CD8-positive, alpha-beta memory T cell (primary cell): ENCODE measurements at places on chromosomes 6 and 20. TPM values are rescaled to one million over a fixed set of nuclear protein-coding genes. Genes with fewer than 3 reads are reported as not detected.

DNA sequence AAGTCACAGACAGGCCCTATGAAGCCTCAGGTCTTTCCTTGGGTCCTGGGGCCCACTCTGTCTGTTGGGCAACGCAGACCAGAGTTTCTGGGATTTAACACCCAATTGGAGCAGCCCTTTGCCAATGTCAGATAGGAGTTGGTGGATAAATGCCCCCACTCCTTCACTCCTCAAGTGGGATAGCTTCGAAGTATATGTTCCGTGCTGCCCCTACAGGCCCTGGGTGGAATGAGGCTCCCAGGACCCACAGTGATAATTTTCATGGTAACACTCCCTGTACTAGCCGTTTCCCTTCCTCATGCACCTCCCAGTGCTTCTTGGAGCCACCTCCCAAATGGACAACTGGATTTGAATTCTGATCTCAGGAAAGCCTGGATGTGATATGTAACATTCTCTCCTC is 145.4 kb downstream of the FOXA2 start:
- DNase-seq: no peak

GRCh38 chr6:2854396-2854982 is 12.8 kb upstream of the SERPINB1 start:
- no peak for DNase-seq

DNA sequence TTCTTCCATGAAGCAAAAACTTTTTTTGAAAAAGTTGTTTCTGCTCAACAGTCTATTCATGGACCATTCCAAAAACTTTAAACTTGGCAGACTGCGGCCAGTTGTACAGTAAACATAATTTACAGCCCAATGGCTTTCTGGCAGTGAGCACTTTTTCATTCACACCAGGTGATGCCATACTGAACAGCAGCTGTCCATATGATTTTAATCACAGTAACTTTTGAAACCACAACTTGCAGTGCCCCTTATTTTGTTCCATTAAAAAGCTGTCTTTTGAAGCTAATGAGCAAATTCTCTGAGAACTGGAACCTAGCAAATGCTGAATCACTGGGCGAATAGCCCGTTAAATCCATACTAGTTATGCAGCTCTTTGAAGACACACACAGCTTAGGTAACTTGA is 576.6 kb downstream of the PTPRT start:
- no peak for DNase-seq

- DNase-seq: no peak
Observed at GRCh38 chr6:150185732-150186117, 42.9 kb downstream of the PPP1R14C start.

- no peak for DNase-seq
Observed at GRCh38 chr20:1121429-1121828, 3.0 kb downstream of the PSMF1 start.

DNA sequence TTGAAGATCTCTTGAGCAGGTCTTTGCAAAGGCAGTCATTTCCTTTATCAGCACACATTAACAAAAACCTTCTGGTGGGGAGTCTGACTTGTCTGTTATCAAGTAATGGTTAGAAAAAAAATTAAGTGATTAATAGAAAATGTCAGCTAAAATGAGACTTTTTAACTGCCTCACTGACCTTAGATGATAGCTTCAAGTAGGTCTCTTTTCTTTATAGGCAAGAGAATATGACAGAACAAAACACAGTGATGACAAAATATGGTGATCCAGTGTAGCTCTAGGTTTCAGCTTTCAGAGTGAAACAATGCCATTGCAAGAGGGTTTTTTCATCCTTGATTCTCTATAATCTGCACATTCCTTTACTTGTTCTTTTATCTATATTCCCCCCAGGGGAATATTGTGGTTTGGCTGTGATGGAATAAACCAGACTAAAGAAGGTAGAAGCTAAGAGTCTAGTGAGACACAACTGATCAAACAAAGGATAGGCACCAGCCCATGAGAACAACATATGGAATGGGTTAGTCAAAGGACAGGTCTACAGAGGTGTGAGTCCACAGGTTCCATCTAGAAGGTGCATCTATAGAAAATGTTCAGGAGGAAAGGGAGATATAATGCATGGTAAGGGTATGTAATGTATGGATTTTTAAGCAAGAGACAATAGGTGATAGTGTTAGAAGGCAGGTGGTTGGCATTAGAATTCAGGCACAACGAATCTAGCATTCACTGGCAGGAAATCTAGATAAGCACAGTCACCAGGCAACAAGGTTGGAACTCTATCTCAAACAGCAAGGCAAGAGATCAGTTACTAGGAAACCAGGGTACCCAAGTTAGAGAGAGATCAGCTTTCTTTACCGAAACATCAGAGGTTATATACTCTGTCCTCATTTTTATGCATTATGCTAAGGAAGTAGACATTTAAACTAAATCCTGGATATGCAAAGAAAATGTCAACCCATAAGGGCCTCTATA is 228.9 kb upstream of the SMLR1 start:
- DNase-seq: no peak

DNA sequence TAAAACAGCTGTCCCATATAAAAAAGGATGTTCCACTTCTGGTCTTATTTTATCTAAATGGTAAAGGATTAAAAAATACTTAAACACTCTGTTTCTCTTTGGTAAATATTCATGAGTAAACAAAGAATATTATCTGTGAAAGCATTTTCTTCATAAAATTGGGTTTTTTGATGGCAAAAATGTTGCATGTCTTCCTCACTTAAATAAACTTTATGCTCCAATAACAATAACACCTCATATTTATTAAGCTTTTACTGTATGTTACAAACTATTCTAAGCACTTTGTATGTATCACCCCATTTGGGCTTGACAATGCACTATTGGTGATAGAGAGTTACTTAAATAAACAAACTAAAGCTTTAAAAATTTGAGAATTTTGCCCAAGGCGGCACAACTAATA is 91.9 kb downstream of the PHIP start:
- DNase-seq: no peak

GRCh38 chr20:3557237-3557785 is 86.5 kb downstream of the ATRN start:
- no peak for DNase-seq

GRCh38 chr6:45640081-45640491 is 262.4 kb upstream of the SUPT3H start:
- DNase-seq: no peak

DNA sequence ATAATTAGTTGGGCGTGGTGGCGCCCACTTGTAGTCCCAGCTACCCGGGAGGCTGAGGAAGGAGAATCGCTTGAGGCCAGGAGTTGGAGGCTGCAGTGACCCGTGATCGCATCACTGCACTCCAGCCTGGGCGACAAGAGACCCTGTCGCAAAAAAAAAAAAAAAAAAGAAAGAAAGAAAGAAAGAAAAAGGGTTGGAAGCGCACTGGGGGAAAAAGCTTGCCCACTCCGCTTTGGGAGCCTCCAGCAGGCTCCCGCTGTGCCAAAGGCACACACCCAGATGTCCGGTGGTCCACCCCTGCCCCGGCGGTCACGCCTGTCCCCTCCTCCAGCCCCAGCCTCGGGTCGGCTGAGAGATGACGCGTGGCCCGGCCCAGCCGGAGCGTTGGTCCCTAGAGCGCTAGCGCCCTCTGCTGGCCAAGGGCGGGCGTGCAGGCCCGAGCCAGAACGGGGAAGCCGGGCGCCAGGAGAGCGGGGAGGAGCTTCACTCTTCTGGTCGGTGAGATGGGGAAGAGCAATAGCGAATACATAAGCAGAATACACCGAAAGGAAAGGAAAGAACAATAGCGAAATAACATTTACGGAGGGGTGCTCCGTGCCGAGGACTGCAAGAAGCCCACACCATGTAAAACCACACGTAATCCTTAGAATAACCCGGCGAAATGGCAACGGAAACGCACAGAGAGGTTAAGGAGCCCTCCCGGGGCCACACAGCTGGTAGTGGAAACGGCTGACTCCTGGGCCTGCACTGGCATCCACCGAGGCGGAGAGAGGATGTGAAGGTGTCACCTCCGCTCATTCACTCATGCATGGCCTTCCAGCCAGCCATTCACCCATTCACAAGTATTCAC is 41.7 kb downstream of the UBE2V1 start:
- DNase-seq: peak; percentile 88

DNA sequence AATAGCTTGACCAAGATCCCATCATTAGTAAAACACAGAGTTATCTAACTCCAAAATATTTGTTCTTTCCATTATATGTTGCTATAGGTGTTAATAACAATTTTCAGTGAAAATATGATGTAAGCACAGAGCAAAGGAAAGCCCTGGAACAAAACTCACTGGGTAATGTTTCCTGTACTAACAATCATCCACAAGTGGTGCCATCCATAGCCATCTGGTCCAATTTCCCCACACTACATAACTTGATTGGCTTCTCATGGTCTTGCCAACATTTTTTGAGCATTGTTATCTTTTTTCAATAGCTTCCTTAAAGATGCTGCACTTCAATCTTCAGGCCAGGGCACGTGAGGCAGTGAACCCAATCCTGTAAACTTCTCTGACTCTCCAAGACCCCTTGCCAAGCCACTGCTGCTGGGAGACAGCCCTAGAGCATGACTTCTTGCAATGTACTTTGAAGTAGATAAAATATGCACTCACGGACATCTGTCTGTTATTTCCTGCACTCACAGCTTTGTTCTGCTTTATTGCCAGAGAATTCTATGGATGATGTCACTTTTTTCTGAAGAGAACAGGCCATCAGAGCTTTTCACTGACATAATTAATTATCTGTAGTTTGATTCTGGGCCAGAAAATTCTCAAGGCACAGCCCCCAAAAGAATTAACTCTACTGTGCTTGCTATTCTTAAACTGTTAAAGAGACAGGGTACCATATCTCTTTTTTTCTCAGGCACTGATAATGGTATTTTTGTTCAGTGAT is 97.5 kb upstream of the TMEM30A start:
- no peak for DNase-seq

DNA sequence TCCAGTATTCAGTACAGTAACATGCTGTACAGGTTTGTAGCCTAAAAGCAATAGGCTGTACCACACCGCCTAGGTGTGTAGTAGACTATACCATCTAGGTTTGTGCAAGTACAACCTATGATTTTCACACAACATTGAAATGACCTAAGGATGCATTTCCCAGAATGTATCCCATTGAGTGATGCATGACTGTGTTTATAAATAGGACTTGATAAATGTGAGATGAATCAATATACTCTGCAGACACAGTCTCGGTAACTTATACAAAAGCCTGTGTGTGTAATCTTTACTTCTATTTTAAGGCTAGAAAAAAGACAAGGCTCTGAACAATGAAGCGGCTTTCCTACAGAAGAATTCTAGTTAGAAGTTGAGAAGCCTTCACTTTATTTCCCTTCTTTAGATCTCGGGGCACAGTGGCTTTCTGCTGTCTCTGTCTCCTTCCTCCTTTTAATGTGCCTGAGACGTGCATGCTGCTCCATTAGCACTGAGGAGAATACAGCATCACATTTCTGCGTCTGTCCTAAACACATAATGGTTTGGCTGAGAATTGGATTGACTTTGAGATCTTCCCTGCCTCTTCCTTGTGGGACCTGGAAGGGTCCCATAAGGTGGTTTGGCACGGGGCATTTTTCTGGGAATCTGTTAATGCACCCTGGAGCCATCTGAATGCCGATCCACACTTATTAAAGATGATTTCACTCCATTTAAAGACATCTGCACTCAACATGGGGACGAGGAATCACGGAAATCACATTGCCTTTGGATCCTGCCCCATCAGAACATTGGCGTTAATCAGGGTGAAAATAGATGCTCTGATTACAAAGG is 112.5 kb downstream of the SCML4 start:
- no peak for DNase-seq

- DNase-seq: no peak
Observed at GRCh38 chr6:167791091-167791779, 35.5 kb upstream of the AFDN start.

DNA sequence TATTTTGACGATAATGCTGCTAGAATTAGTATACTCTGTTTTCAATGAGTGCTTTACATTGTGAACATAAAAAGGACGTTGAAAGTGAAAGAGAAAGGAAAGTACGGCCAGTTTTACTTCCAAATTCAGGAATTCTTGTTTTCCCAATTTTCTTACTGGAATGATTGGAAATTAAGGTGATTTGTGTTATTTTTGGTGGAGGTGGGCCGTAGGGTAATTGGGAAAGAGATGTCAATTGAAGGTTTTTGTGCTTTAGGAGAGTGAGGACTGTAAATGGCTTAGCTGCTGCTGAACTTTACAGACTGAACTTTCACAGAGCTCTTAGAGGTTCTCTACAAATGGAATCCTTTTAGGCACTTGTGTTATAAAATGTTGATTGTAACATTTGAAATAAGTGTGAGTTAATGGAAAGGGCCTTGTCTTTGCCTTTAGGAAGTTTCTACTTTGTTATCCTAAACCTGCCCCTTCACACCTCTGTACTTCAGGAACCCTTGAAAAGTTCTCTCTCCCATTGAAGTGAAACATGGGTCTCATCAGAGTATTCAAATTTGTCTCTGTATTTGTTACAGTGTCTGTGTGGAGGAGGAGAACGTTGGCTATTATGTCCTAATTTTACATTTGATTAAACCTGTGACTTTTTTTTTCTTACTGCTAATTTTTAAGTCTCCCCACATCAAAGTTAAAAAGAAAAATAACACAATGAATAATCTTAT is 256.4 kb downstream of the ARID1B start:
- no peak for DNase-seq

DNA sequence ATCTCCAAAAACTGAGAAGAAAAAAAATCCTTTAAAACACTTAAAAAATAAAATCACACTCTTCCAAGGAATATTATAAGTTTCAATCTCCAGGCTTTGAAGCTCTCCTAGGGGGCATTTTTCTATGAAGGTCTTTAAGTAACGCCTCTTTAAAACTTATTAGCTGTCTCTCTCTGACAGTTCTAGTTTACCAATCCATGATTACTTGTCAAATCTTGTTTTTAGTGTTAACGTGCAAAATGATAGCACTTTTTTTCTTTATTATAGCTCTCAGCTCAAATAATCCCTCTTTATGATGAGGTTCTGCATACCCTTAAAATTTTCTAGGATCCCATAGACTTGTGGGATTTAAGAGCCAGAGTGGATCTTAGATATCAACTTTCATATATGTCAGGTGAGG is 369.0 kb downstream of the DOK5 start:
- no peak for DNase-seq

DNA sequence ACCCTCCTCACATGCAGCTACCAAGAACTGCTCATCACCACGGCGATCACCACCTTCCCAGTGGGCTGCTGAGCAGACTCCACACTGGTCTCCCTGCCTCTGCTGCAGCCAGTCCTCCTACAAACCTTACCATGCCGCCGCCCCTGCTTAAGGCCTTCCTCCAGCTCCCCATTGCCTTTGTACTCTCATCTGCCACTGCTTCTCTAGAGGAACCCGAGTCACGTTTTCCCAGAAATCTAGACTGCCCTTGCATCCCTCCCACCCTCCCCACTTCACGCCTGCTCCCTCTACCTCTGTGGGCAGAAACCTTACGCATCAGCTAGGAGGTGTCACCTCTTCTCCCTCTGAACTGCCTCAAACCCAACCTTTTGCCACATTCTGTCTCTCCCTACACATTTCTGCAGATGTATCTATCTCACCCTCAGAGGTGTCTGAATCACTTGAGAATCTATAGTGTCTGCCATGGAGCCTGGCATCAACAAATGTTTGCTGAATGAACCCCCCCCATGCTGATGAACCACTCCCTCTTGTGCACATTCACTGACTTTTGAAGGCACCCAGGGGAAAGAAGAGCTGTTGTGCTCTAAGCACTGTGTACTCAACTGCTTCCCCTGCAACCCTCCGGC is 4.3 kb downstream of the E2F1 start:
- no peak for DNase-seq

GRCh38 chr6:28980137-28980851 is 24.8 kb downstream of the ZNF311 start:
- DNase-seq: no peak

- DNase-seq: no peak
Observed at GRCh38 chr6:14633479-14633878, 515.9 kb downstream of the CD83 start.

Gene TGM3
- polyA plus RNA-seq: not detected

Gene HUS1B
- polyA plus RNA-seq: 0.94 TPM

Gene PROKR2
- 0.94 TPM for polyA plus RNA-seq

Gene TMEM244
- 3.2 TPM for polyA plus RNA-seq
